NCI-H2227 treated with DMSO at 0.1 percent for 48 hours (cell line): ENCODE measurements at places on chromosomes 4 and X.

DNA sequence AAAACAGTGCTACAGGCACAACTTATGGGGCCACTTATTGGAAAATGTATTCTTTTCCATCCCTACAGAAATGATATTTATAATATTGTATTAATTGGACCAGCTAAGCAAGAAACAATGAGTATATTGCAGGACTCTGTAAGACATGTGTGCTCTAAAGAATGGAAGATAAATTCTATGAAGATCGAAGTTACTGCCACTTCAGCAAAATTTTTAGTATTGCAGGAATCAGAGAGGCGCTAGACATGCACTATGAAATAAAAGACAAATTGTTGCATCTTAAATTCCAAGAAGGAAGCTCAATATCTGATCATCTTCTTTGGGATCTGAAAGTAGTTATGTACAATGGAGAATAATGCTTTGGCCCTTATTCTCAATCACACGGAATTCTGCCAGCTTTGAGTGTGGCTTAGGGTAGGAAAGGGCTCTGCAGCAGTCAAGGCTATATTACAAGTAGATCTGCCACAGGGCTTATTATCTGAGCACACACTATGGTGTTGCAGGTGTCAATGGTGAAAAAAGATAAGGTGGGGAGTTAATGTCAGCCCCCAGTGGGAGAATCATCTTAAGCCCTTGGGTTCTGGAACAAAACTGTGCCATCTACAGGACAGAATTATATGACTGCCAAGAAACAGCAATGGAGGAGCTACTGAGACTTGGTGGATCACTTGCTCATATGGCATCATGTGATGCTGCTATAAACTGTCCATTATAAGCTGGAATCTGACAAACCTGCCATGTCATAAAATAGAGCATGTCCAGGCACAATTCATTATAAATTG lies 334.0 kb upstream of the NDST3 start:
- no peak for DNase-seq

- DNase-seq, result no peak
These were observed 67.7 kb upstream of the LRPAP1 start for GRCh38 chr4:3599951-3600350.

DNA sequence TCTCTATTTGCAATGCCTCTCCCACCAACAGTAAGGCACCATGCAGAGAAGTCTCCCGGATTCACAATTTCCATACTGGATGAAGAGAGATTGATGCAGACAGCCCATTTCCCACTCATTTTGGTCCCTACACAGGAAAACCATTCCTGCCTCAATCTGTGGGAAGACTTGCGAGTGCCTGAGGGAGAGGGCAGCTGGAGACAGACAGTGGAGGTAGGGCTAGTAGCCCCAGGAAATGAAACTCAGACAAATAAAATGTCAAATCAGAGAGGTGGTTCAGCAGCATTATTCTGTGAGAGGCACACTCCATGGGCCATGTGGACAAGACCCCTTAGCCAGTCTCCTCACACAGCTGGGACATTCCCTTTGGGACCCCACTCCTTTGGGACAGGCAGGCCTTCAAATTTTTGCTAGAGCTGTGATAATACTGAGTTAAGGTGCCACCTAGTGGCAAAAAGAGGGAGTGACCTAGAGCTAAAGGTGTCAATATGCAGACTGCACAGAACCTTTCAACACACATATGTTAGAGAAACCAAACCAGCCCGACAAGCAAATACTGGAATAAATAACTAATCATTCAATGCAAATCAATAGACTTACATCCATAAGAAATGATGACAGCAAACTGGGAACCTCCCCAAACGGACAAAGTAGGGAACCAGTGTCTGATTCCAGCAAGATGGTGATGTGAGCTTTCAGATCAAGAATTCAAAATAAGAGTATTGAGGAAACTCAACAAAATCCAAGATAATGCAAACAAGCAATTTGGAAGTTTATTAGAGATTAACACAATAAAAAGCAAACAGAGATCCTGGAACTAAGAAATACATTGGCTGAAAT lies 1865.3 kb upstream of the AGA start:
- DNase-seq, result no peak

DNA sequence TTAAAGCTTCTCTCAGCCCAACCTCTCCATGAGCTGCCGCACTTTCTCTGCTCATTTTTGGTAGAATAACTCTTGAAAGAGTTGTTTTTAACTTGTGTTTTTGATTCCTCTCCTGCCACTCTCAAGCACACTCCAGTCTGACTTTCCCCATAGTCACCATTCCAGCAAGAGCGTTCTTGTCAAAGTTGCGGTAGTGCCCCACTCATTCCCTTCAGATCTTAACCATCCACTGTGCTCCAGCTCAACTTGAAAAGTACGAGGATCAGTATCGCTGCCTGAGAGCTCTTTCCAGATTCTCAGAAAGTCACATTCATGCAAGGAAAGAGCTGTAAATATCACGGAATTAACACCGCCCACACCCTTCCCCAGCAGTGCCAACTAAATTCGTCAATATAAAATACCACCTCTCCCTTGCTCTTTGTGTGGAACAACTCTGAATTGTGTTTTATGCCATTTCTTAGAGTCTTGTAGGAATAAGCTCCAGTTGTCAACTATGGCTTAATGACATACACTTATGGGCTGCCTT lies 59.7 kb upstream of the IL15 start:
- no peak for DNase-seq

- no peak for DNase-seq
These were observed 5.6 kb upstream of the ADGRL3 start for GRCh38 chr4:61194571-61194970.
